EH (cell line): ENCODE measurements at places on chromosomes 7 and 10.

- no peak for DNase-seq
Observed at GRCh38 chr7:71005109-71005508, 126.8 kb upstream of the GALNT17 start.

DNA sequence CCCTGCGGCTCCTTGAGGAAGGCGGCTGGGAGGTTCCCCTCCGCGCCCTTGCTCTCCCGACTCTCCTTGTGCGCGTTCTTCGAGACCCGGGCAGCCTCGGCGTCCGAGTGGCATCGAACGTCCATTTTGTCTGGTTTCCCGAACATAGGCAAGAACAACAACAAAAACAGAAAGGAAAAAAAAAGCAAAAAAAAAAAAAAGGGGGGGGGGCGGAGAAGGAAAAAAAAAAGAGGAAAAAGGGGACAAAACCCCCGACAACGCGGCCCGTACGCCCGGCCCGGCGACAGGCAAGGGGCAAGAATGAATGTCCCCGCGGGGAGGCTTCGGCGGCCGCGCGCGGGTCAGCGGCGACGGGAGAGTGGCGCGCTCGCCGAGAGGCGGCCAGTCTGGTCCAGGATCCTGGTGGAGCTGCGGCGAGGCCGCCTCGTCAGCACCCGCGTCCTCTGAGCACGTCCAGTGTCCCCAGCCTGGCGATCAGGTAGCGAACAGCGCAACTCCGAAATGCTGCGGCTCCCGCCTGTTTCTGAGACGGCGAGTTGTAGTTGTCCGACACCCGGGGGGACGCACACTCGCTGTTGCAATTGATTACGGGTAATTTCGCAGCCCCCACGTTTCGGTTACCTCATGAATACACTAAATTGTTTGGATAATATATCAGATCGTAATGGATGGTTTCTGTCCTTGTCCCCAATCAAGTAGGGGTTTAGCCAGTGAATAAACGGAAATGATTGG, at the start of gene VAX1:
Gene VAX1, minus strand, starts transcription at position 360 of the 732 bp plus-strand sequence. Its CDS starts 214 bp downstream, at position 146.
- DNase-seq = peak; percentile 31

DNA sequence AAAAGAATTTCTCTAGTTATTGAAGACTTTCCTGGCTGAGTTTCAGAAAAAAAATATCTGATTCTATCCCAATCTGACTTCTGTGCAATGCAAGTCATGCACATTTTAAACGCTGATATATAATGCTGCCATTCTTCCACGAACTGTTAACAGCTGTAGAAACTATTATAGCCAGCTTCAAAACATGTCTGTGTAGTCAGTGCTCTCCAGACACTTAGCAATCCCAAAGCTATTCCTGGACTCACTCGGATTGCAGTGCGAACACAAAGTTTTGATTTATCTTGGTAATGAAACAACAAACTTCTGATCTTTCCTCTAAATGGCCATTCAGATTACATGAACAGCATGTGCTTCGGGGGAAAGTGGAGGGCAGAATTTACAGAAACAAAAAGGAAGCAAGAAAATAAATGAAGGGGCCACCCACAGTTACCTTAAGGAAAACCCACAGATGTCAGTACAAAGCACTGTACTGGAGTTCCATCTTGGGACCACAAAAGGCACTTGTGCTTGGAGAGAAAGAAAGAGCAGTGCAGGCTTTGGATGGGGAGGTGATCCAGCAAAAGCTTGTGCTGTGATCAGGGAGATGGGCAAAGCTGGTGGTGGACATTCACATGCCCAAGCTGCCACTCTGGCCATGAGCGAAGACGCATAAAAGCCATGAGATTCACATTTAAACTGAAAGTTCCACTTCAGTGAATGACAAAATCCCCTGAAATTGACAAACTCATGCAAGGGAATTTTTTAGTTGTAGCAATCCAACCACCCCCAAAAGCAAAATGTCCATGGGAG, 32.1 kb upstream of the ADO start:
- peak; percentile 8 for DNase-seq

GRCh38 chr10:88826388-88826787, 23.9 kb downstream of the LIPM start:
- no peak for DNase-seq

DNA sequence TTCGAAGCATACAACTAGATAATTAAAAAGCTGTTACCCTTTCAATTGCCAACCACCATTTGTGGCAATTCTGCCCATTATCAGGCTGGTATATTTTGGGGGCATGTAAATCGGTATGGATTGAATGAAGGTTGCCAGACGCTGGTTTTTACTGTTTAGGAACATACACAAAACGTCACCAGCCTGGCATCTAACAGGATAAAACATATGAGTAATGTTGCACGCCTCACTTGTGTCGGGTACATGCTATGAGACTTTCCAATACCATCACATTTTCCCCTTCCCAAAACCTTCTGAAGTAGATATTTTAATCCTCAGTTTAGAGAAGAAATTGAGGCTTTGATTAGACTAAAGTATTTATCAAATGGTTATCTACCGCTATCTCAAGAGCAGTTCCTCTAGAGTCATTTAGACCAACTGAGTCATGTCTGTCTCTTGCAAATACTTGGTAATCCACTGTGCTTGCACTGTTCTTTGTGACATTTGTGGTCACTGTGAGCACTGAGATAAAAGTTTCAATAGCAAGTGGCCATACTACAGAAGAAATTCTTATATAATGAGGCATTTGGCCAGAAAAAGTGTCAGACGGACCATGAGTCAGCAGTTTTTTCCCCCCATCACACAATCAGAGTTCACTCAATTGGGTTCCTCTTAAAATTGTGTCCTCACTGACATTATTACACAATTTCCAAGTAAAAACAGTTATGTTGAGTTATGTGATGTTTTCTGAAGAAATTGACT, 498.7 kb downstream of the NXPH1 start:
- no peak for DNase-seq
